ENCODE measurements at places on chromosomes 12 and 14.
A peak's percentile ranks its signal among the peaks of the same experiment; 100 is the strongest.

DNA sequence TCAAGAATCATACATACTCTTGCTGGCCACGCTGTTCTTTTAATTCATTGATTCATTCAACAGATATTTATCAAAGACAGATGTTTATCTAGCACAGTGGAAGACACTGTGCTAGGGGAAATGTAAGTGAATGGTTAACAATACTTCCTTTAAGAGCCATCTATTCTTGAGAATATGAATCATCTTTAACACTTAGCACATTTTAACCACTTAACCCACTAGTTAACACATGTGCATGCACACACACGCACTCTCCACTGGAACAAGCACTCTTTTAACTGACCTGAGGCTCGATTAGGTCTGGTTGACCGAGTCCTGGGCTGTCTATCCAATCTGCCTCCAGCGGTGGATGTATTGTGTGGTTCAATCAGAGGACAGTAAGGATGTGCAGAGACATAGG lies 34.6 kb downstream of the LMNTD1 start:
- DNase-seq: no peak

DNA sequence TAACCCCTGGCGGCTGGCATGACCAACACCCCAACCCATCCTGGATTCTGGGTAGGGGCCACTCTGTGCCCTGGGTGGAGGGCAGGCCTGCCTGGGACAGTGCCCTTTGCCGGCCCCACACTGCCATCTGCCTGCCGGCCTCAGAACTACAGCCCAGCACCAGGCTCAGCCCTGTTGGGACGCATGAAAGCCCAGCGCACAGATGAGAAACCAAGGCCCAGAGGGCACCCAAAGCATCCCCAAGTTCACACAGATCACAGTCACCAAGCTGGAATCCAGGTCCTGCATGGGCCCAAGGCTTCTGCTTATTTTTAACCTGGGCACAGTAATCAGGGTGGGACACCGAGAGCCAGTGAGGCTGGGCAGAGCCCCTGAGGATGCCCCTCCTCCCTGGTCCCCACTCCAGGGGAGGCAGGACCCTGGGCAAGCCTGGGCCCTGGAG lies 26.2 kb downstream of the RFLNA start:
- peak; percentile 59 for DNase-seq

DNA sequence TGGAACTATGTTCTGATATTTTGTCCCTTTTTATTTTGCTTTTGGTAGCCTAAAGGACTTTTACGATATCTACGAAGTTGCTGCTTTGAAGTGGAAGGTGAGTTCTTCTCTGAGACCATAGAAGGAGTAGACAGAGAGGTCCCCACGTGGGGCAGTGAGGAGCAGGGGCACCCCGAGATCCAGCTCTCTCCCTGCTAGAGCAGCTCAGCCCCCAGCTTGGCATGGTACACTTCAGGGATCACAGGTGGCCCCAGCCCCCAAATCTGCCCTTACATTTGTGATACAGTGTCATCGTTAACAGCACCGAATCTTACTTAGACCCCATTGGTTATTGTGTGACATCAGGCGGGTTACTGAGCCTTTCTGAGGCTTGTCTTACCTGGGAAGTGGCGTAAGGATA lies 56.8 kb downstream of the SLC8B1 start:
- DNase-seq: no peak

DNA sequence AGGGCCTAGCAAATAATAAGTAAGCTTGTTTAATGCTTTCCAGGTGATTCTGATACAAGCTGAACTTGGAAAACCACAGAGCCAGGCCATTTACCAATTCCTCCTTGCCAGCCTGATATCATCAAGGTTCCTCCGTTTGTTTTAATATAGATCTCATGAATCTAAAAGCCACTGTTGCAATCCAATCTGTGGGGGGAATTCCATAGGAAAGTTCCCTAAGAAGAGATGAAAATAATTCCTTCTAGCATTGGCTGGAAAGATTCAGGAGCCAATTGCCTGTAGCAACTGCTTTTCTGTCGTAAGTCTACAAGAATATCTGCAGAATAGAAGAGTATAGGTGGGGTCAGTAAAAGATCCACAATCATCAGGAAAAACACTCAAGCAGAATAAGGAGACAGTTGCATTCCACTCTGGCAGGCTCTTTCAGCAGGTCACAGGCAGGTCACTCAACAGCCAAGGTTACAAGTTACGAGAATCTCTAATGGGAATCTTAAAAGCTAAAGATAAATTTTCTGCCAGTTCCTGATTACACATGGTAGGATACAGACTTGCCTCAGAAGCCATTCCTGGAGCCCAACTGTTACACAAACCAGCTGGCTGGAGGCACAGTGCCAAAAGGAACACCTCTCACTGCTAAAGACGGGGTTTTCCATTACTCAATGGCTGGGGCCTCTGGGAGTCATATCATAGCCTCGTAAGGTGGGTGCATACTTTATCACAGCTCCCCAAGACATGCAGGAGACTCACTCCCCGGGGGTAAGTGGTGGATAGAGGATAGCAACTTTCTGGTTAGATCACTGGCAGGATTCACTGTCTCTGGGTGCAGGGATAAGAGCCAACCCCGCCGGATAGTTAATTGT lies 43.6 kb downstream of the FGD6 start:
- peak; percentile 28 for DNase-seq

DNA sequence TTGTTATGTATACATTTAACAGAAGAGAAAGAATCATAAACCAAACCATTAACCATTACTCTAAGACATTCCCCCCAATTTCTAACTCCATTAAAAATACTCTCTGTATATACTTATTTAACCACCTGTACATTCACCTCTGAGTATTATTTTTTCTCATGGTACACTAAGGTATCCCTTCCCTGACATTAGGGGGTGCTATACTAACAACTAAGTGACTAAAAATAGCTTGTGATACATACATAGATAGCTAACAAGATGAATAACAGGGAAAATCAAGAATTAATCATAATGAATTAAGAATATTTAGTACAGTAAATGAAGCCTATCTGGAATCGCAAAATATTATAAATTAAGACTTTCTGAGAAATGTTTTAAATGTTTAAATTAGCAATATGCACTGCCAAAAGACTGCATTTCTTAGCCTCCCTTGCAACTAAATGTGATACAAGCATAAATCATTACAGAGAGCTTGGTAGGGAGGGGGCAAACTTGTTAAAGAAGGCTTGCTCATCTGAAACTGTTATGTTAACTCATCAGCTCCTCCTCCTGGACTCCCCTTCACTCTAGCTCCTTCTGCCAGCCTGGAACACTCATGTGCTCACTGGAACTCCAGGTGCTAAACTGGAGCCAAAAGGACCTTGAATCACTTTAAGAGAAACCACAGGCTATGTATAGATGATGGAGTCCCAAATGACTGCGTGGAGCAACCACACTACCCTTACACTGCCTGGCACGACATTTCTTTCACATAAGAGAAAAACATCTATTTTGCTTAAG lies 14.9 kb downstream of the C2CD5 start:
- DNase-seq: peak; percentile 27

- no peak for DNase-seq
Observed at GRCh38 chr14:105018414-105018813, 2.5 kb downstream of the CDCA4 start.

DNA sequence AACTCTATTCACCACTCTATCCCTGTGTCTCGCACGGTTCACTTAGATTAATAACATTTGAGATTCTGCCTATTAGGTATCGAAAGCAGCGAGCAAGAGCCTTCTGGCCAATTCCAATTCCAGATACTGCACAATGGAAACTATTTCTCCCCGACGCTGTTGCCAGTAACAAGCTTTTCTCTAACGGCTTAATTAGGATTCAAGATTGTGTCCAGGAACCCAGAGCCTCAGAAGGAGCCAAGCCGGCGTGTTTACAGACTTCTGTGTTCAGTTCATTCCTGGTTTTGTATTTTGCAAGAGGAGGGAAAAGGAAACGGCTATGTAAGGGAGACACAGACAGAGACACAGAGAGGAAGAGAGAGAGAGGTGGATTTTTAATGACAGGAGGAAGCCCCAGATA lies 185.6 kb downstream of the DICER1 start:
- no peak for DNase-seq

DNA sequence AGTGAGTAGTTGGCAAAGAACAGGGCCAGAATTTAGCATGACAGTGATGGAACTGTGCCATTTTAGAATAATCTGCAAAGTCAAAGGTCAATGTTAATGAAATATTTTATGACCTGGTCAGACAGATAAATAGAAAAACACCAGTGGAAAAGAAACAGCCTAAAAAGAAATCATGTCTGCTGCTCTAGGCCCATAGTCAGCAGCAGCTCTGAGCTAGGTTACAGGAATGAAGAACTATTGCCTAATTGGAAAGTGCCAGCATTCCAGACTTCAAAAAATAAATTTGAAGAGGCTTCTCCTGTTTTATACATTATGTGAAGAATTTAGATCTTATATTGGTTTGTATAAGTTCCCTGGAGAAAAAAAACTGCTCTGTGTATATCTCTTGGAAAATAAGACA lies 9.8 kb downstream of the NPC2 start:
- DNase-seq: no peak

DNA sequence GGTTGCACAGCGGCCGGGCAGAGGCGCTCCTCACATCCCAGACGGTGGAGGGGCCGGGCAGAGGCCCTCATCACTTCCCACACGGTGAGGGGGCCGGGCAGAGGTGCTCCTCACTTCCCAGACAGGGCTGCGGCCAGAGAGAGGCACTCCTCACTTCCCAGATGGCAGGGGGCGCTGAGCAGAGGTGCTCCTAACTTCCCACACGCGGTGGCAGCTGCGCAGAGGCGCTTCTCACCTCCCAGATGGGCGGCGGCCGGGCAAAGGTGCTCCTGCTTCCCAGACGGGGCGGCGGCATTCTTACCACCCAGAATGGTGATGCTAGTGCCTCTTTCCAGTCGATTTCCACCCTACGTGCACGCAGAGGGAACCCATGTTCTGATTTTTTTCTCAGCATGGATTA lies 304.4 kb downstream of the RGS6 start:
- no peak for DNase-seq

DNA sequence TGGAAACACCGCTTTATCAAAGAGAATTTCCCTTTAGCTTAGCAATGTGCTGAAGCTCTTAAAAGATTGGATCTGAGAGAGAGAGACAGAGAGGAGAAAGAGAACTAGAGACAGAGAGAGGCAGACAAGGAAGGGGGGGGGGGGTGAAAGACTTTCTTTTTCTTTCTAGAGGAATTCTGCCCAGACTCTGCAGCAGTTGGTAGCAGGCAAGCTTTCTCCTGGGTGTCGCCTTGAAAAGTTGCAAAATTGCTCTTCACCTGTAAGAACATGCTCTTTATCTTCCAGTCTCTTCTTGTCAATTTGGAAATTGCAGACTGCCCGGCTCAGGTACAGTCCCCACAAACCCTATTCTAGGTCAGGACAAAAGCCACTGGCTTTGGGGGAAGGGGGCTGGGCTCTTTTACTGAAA lies 2.9 kb upstream of the OTX2 start:
- no peak for DNase-seq

- no peak for DNase-seq
Observed at GRCh38 chr14:91299121-91300115, 54.9 kb upstream of the GPR68 start.

- DNase-seq: peak; percentile 65
Observed at GRCh38 chr14:89926694-89927093, 27.8 kb downstream of the EFCAB11 start.

DNA sequence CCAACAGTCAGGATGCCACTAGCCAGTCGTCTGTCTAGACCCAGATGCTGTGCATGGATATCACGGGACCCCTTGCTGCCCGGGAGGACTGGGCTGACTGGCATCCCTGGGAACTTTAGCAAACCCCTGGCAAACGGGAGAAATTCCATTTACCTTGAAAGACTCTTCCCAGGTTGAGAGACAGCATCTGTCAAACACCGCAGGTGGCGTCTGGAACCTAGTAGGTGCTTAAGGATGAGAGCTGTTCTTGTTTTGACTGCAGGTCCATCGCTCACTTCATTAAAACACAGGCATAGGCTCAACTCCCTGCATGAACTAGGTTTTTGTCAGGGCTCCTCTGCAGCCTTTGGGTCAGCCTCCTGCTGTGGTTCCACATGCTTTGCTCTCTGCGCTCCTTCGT lies 546.3 kb downstream of the BCL11B start:
- DNase-seq: no peak

DNA sequence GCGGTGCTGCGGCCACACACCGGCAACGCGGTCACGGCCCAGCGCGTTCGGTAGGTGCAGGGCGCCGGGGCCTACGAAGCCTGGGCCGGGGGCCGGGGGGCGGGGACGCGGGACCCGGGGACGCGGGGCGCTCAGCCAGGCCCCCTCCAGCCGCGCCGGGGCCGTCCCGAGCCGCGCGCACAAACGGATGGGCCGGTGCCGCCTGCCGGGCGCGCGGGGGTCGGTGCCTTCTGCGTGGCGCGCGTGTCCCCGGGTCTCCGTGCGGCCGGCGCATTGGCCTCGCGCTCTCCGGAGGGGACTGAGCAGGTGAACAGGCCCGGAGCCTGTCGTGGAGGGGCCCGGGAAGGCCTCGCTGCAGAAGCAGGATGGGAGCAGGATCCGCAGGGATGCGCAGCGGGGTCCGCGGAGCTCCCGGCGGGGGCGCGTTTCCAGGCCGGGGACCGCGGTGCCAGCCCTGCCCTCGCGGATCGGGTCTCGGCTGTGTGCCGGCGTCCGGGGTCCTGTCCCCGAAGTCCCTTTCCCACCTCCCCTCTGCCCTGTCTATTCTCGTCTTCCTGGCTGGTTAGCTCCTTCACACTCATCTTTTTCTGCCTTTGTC lies 421 bp downstream of the GLT1D1 start:
- DNase-seq: no peak

DNA sequence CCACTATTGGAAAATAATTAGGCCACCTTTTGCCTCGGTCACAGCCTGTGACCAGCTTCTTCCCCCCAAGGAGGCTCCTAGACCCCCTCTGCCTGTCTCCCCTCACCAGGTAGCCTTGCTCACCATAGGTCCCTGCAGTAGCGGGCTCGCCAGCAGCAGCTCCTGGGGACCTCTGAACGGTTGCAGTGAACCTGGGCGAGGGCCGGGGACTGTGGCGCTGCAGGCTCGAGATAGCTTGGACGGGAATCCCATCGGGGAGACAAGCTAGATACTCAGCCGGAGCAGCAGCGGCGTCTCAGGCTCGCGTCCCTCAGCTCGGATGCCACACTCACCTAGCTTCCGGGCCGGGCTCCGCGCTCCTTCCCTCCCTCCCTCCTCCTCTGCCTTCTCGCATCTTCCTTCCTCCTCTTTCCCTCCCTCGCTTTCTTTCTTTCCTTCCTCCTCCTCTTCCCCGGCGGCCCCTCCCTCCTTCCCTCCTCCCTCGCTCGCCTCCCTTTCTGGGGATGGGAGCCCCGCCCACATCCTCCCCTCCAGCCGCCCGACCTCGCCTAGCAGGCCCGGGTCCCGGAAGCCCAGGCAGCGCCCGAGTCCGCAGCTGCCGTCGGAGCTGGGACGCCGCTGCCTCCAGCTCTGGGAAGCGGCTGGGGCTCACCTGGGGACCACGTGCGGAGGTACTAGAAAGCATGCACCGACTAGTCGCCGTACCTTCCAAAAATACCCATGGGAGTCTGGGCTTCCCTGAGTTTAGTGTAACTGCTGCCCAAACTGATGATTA lies at the start of gene BMP4:
TSS of gene BMP4 (minus strand) at position 399 of the 775 bp plus-strand sequence. CDS start 4,603 bp downstream, outside the sequence.
- DNase-seq: peak; percentile 7

- DNase-seq: no peak
Observed at GRCh38 chr14:104548802-104549535, 30.6 kb upstream of the C14orf180 start.

DNA sequence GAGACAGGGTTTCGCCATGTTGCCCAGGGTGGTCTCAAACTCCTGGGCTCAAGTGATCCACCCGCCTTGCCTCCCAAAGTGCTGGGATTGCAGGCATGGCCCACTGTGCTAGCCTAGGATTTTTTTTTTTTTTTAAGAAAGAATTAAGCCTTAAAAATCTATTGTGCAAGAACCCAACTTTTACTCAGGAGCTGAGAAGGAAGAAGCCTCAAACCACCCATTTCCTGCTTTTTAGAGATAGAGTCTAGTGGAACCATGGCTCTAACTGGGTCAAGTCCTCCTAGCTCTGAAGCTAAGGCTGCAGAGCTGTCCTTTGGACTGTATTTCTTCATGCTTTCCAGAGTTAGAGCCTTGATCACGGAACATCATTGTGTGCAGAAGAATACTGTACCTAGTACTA lies 1.3 kb upstream of the TSFM start:
- DNase-seq: no peak

All from lung microvascular endothelial cell (primary cell).